ENCODE measurements at places on chromosomes 1 and 21.

DNA sequence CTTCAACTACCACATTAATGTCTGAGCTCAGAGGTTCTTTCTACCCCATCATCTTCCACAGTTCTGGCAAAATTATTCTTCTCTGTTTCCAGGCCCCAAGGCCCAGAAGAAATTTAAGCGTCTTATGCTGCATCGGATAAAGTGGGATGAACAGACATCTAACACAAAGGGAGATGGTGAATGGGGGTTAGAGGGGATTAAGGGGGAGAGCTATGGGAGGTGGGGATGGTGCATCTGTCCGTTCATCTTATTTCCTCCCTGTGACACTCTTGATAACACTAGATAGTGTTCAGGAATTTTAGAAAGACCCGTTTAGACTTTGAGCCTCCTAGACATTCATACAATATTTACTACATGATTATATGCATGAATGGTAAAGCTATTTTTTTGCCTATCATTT is 17.6 kb upstream of the RPRD2 start:
- DNase-seq: no peak

DNA sequence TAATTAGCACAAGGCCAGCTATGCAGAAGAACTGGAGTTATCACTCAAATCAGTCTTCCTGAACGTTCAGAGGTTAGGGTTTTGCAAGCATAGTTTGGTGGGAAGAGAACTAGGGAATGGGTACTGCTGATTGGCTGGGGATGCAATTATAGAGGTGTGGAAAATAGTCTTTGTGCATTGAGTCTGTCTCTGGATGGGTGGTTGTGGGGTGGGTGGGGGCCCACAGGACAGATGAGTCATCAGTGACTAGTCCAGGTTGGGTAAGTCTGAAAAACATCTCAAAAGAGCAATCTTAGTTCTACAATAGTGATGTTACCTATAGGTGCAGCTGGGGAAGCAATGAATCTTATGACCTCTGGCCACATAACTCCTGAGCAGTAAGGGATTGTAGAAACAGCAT is 89.7 kb upstream of the HMCN1 start:
- DNase-seq: no peak

DNA sequence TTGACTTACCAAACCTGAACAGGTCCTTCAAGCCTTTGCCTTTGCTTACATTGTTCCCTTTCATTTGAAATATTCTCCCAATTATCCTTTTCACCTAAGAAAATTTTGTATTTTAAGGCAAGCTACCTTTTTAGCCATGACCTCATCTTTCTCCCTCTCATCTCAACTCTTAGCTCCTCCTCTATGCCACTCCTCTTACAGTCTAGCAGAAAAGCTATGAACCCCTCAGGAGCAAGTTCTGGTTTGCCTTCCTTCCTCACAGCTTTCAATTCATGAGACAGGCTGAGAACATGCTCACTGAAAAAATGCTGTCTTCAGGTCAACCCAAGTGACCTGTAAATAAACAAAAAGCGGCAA is 8.3 kb upstream of the MUTYH start:
- DNase-seq: no peak

DNA sequence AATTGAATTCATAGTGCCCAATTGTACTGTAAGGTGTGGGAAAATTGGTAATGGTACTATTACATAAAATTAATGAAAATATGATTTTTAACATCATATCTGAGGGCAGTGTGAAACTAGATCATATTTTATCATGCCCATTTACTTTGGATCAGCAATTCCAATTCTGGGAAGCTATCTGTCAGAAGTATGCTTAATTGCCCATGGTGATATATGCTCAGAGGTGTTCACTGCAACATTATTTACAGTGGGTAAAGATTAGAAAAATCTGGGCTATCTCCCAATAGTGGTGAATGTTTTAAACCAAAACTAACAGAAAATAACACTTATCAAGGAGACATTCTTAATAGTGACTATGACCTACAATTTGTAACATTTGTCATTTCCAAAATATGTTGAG is 1260.0 kb downstream of the BRINP3 start:
- no peak for DNase-seq

DNA sequence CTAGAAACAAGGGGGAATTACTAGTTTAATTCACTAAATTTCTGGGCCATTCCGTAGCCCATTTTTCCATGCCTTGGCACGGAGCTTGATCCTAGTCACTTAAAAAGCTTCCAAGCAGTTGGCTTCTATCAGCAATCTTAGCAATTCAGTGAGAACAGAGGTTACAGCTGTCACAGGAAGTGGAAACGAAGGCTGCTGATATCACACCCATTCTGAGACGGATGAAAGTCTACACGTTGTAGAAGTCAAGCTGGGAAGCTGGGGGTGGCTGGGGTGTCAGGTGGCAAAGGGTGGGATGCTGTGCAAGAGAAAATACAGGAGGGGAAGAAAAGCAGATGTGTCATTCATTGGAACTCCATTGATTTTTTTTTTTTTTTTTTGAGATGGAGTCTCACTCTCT is 11.8 kb upstream of the STMN1 start:
- no peak for DNase-seq

DNA sequence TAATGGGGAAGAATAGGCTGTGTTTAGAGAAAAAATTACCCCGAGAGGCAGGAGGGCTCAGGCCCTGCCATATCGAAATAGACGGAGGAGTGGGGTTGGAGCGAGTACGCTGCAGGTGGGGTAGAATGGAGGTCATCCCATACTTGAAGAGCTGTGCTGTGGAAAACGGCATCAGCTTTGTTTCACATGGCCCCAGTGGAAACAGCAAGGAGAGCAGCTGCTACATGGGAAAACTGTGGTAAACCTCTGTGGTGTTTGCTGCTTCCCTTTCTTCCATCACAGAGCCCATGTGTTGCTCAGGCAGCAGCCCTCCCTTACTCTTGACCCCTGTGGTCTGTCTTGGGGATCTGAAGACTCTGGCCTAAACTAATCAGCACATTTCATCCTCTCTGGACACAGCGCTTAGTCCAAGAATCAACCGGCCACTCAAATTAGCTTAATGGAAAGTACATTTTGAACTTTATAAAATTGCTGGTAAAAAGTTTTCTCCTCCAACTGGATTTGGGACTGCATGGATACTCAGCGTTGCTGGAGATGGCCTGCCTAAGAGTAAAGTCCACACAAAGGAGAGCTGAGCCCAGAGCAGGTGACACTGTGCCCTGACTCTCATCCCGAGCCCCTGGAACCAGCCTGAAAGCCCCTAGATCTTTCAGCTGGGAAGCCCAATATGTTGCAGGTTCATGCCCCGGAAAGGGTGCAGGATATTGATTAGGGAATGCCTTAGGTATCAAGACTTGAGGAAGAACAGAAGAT is 127.1 kb upstream of the GADD45A start:
- DNase-seq: no peak

DNA sequence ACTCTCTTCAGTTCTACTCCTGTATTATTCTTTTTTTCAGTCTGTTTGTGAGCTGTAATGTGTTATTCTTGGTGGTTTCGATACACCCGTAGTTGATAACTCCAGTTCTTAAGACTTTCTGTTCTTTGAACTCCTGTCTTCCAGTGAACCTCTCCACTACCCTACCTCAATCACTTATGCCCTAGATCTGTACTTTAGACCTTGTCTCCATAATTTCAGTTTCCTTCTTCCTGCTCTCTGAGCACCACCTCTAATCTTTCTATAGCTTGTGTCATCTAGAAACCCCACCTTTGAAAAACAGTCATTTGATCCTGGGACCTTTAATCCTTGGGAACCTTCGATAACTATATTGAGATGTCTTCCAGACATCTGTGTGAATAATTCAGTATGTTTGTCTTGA is 159.3 kb downstream of the PIK3R3 start:
- no peak for DNase-seq

DNA sequence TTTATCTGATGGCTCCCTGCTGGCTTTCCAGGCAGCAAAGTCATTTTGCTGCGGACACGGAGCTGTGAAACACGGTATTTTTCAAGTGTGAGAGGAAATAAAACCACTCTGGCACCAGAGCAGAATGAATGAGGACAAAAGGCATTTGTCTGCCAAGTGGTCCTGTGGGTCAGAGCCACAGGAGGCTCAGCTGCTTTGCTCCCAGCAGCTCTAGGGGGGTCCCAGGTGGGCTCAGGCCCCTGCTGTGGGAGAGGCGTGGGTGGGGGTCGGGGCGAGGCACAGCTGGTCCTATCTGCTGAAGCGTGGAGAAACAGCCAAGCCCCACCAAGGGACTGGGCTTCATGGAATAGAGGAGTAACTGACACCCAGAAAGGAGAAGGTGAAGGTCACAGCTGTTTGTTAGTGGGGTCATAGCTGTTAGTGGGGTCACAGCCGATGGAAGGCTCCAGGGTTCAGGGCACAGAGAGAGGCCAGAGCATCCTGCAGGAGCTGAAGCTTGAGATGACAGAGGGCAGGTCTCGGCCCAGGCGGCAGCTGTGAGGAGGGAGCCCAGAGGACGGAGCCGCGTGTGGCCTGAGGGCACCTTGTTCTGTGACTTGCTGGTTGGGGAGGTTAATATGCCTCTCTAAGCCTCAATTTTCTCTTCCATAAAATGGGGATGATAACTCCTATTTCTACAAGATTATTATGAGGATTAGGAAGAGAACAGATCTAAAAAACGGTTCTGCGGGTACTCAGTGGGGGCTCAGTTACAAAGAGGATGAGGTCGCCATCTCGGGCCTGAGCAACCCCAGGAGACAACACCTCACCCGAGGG is 7.1 kb downstream of the KIF17 start:
- no peak for DNase-seq

DNA sequence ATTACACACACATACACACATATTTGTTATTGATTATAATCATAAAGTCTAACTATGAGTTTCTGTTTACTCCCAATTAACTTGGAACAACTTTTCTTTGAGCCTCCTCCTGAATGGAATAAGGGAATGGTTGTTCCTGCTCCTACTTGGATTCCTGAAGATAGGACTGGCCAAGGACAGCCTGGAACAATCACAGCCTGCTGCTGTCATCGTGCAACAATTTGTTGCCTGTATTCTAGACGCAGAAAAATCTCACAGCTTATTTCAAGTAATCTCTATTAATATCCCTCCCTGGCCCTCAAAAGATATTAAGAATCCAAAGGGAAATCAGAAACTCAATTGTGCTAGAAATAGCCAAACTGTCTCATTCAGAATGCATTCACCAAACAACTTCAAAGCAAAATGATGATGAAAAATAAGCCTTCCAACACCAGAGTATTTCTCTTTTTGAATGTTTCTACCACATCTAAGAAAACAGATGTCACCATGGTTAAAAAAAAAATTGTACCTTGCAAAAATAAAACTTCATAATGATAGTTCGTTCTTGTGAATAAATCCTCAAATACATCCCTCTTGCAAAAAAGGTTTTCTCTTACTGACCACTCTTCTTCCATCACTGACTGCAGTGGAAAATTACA is 30.9 kb downstream of the RCAN1 start:
- no peak for DNase-seq

- no peak for DNase-seq
These were observed 59.8 kb upstream of the MUTYH start for GRCh38 chr1:45400049-45400448.

DNA sequence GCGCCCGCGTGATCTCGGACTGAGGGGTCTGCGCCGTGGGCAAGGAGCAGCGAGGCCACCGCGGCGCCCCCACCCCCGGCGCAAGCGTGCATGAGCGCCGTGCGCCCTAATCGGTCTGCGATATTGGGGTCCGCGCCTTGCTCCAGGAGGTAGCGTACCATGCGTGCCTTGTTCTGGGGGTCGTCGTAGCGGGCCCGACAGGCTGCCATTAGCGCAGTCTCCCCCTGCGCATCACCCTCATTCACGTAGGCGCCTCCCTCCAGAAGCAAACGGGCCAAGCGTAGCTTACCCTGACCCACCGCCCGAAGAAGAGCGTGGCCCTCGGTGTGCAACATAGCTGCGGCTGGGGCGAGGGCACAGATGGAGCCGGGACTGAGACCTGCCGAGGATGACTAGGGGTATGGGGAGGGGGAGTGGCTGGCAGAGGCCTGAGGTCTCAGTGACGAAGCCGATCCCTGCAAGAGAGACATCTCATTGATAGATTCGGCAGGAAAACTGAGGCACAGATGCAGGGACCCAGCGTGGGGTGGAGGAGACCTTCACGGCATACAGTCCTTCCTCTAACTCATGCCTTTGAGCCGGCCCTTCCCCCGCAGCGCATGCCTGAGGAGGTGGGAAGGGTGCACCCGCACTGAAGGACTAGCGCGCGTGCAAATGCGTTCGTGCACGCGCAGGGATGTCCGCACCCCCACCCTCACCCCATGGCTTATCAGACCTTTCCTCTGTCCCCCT is 2.8 kb downstream of the ANKRD34A start:
- peak; percentile 83 for DNase-seq

DNA sequence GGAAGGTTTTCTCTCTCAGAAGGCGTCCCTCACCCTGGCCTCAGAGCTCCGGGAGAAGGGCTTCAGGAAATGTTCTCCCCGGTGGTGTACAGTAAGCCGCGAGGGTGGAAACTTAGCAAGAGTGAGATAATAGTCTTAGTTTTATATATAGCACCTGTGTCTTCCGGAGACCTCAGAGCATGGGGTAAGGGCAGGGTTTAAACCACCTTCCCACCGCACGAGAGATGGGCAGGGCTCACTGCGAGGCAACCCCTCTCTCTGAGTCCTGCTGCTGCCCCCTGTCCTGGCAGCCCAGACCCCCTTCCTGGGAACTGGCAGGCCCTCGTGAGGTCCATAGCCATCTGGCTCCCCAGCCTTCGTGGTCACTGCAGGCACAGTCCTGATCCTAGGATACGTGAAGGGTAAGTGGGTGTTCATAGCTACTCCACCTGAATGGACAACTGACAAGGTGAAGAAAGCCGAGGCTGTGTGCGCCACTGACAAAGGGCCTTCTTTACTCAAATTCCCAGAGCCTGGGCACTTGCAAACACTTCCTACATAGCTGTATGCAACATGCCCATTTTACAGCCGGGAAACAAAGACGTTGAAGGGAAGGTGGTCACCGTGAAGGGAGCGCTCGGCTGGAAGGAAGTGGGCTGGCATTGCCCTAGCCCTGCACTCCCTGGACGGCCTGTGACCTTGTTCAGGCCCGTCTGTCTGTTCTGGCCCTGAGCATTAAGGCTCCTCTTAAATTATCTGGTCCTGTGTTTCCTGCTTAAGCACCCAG is 26.9 kb downstream of the ITPKB start:
- DNase-seq: peak; percentile 81

GRCh38 chr1:172163498-172164215 is 256.8 kb upstream of the C1orf105 start:
- DNase-seq: no peak

DNA sequence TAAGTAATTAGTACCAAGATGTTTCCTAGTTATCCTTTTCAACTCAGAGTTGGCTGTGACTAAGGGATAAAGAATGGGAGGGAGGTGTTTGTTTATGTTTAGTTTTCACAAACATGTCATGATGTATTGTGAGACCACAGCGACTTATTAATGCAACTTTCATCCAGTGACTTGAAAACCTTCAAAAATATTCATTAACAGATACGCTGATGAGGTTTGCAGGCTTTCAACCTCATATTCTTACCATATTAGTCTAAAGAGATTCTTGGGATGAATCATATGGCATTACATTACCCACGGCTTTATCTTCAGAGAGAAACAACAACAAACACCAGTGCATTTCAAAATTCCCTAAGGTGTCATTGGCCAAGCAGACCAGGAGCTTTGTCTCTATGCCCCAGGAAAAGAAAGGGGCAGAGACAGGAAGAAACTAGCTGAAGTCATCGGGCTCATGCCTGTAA is 36.4 kb downstream of the PALMD start:
- DNase-seq: no peak
